Renal pelvis (tissue), 12 donors: ENCODE measurements at places on chromosomes 13 and 19.

DNA sequence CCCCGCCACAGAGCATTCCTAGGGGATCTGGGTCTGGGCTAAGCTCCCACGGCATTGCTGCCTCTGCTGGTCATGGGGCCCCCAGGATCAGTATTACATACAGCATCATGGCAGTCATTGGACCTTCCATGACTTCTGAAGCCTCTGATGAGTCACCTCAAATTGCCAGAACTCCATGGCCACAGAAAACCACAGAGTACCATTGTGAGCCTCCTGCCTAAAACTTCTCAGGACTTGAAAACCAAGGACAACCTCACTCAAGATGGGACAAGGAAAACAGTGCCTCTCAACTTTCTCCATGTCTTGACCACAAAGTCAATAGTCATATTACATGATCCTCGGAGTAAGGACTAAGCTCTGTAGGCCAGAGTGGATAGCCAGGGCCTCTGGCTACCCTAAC lies 306.0 kb downstream of the GPC5 start:
- DNase-seq = no peak

DNA sequence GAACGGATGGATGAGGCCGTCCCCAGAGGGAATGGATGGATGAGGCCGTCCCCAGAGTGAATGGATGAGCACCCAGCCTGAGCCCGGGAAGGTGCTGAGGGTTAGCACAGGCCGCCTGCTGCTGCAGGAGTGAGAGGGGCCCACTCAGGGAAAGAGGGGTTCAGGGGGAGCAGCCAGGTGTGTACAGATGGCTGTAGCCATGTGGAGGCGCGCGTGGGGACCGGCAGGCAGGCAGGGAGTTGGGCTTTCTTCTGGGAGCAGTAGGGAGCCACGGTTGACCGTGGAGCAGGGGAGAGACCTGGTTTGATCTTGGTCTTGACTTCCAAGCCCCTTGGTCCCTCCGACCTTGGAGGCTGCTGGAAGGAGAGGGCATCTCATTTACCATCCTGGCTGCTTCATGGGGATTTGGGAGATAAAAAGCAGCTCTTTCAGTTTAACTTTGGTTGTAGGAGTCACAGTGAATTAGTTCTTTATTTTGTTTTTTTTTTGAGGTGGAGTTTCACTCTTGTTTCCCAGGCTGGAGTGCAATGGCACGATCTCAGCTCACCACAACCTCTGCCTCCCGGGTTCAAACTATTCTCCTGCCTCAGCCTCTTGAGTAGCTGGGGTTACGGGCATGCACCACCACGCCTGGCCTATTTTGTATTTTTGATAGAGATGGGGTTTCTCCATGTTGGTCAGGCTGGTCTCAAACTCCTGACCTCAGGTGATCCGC lies 24.7 kb downstream of the ARID3A start:
- DNase-seq = no peak

GRCh38 chr13:31250435-31250834 lies 50.7 kb downstream of the B3GLCT start:
- DNase-seq = no peak

DNA sequence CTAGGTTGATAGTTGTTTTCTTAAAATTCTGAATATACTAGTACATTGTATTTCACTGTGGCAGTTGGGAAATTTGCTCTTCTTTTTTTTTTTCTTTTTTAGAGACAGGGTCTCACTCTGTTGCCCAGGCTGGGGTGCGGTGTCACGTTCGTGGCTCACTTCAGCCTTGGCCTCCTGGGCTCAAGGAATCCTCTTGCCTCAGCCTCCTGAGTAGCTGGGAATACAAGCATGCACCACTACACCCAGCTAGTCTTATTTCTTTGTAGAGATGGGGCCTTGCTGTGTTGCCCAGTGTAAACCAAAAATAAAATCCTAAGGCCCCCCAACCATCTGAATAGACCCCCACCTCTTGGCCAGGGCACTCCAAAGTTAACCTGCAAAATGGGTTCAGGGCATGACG lies 79.3 kb downstream of the FNDC3A start:
- DNase-seq = no peak

DNA sequence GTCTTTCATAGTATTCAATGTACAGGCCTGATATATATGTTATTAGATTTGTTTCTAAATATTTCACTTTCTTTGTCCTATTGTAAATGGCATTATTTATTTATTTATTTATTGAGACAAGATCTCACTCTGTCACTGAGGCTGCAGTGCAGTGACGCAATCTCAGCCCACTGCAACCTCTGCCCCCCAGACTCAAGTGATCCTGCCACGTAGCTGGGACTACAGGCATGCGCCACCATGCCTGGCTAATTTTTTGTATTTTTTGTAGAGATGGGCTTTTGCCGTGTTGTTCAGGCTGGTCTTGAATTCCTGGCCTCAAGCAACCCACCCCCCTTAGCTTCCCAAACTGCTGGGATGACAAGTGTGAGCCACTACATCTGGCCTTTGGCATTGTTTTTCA lies 5.4 kb upstream of the GAS6 start:
- no peak for DNase-seq

DNA sequence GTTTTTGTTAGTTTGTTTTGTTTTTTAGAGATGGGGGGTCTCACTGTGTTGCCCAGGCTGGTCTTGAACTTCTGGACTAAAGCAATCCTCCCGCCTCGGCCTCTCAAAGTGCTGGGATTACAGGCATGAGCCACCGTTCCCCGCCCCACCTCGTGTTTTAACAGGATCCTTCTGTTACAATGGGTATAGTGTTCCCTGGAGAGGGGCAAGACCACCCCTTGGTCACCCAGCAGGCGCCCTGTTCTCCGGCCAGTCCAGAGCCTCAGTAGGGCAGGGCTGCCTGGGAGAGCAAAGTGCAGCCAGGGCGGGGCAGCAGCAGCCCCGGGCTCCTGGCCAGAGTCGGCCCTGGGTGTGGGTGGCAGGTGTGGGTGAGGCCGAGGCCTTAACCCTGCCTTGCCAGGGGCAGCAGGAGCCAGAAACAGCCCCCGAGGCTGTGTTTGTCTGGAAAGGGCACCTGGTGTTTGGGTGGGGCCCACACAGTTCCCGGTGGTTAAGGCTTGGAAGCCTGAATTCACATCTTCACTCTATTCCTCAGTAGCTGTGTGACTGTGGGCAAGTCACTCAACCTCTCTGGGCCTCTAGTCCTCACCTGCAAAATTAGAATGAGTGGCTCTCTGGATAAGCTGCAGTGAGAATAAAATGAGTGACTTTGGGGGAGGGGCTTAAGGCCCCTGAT lies 7.2 kb downstream of the VASP start:
- no peak for DNase-seq

GRCh38 chr19:30666301-30666803 lies 294.2 kb downstream of the ZNF536 start:
- DNase-seq = no peak

DNA sequence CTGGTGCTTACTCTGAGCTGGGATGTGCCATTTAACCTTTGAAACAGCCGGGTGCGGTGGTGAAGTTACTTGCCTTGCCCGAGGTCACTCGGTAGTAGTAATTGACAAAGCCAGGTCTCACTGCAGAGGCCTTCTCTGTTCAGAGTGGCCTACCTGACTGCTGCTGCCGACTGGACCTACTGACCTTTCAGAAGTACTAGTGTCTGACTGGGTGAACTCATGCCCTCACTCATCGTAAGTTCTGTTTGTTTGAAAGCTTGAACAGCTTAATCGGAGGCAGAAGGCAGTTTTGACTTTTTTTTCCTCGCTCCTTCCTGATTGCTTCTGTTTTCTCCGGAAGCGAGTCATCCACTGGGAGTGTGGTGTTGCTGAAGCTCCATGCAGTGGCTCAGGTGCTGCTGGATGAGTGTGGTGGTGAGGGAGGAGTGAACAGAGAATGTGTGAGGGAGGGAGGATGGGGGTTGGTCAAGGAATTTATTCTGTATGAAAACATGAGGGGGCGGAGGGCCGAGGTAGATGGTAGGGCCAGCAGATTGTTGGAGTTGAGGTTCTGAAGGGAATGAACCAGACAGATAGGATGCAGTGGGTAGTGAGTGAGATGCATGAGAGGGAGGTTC lies 2.7 kb downstream of the SPINT2 start:
- DNase-seq = no peak

DNA sequence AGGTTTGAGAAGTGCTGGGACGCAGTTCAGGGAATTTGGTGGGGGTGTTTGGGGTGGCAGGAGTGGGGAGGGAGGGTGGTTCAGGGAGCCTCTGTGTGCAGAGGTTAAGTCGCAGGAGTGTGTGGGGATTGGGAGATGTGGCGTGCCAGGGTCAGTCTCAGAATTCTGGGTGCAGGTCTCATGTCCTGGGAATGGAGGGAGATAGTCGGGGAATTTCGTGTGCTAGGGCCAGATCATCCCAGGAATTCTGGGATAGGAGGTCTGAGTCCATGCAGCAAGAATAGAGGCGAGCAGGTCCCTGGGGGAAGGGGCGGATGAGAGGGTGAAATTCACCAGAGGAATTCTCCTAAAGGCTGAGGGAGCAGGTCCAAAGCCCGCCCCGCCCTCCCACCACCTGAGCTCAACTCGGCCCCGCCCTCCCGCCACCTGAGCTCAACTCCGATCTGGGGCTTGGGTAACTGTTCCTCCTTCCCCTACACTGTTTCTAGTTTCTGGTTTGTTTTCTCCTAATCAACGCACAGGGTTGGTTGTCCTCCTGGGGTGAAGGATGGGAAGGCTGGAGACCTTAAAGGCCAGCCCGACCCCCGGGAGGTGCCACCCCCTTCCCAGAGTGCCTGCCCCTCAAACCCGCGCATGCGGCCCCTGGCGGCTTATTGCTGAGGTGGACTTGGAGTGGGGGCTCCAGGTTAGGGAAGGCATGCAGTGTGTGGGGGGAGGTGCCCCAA lies 15.2 kb downstream of the KCNC3 start:
- no peak for DNase-seq

- DNase-seq = peak; percentile 93
Measured at GRCh38 chr19:57708641-57709361, at the start of gene ZNF154. TSS of gene ZNF154 (minus strand) at chr19:57709204. CDS start at chr19:57708971, 233 bp downstream.

DNA sequence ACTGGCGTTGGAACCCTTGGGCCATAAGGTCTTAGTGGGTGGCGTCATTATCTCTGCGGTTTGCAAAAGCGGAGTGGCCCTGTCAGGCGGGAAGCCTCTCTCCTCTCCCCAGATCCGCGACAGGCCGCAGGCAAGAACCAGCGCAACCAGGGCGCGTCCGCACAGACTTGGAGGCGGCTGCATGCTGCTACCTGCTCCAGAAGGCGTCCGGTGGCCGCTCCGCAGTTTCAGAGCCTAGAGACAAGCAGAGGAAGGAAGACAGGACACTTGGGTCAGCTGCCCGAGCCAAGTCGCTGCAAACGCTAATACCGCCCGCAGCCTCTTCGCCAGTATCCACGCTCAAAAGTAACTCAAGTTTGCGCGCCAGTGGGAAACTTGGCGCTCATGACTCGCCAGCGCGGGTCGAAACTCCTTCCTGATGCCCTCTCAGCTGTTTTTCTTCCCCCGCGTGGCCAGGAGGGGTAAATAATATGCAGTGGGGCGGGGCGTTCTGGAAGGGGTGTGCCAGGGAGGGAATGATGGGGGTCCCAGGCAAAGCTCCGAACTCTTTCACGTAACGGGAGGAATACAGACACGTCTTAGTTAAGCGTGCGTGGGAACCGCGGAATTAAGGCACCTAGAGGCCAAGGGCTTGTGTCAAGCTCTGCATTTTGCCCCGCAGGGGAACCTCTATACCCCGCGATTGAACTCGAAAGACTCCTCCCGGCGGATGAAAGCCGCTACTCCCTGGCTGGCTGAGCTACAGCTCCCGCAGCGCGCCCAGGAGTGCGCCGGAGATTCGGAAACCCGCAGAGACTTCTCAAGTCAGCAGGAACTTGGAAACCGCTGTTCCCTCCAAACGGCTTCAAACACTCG lies at the start of gene EDNRB:
Gene EDNRB, minus strand, starts transcription at position 441 of the 855 bp plus-strand sequence. Its CDS starts 258 bp downstream, at position 183.
- peak; percentile 48 for DNase-seq

- no peak for DNase-seq
Measured at GRCh38 chr19:953445-954271, 27.8 kb downstream of the ARID3A start.

DNA sequence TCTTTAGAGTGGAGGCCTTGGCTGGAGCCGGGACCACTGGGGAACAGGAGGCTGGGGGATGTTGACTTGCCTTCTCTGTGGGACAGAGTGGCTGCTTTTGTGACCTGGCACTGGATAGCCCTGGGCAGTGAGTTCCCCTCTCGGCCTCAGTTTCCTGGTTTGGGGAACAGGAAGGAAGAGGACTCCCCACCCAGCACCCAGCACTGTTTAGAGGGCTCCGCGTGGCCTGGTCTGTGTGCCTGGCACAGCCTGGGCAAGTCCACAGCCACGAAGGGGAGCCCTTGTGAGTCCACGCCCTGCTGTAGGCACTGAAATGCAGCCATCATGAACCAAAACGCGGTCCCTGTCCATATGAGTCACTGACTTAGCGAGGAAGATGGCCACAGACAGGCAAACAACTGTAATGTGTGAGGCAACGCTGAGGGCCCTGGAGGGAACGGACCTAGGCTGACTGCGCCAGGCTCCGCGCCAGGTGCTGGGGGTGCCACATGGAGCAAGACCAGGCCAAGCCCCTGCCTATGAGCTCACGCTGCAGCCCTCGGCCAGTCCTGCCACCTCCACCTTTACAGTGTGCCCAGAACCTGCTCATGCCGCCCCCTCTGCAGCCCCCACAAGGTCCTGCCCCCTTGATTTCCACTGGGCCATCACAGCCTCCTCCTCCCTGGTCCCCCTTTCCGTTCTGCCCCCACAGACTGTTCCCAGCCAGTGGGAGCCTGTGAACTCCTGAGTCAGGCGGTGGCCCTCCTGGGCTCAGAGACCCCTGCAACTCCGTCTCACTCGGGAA lies 35.5 kb downstream of the PAK4 start:
- no peak for DNase-seq

GRCh38 chr19:20928371-20928770 lies 5.3 kb downstream of the ZNF85 start:
- DNase-seq = no peak
